ENCODE measurements at places on chromosomes 11 and 22.

GRCh38 chr11:61141601-61142028, 19.6 kb downstream of the VPS37C start:
- peak; percentile 94 for DNase-seq

DNA sequence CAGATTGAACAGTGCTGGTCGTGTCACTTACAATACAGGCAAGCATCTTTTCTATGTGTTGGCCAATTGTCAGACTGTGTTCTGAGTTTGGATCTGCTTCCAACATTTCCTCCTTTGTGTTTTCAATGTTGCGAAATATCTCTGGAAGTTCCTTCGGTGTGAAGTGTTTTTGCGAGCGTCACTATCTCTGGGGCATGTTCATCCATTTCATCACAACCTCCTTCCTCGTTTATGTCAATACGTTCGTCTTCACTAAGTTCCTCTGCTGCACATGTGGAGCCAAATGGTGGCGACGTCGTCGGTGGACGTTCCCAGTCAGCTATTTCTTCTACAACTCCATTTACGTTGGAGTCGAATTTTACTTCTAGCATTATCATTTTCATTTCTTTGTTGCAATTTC, 100.2 kb upstream of the LMO1 start:
- DNase-seq: no peak

DNA sequence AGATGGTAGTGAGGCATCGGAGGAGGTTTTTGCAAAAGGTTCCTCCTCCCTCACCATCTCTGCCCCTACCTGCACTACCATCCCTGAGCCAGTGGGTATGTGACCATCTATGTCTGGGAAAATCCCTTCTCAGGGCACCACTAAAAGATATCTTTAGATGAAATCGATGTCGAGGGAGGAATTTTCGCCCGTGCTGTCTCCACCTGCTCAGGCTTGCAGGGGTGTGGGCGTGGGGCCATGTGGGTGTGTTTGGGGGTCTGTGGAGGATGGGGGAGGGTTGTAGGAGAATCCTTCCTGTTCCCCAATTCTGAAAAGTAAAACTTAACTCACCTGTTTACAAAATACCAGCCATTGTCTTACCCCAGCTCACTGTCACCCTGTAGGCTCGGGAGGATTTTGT, 12.4 kb downstream of the MPPED1 start:
- DNase-seq: no peak

GRCh38 chr22:28441720-28442263, 237.8 kb downstream of the TTC28 start:
- DNase-seq: no peak

DNA sequence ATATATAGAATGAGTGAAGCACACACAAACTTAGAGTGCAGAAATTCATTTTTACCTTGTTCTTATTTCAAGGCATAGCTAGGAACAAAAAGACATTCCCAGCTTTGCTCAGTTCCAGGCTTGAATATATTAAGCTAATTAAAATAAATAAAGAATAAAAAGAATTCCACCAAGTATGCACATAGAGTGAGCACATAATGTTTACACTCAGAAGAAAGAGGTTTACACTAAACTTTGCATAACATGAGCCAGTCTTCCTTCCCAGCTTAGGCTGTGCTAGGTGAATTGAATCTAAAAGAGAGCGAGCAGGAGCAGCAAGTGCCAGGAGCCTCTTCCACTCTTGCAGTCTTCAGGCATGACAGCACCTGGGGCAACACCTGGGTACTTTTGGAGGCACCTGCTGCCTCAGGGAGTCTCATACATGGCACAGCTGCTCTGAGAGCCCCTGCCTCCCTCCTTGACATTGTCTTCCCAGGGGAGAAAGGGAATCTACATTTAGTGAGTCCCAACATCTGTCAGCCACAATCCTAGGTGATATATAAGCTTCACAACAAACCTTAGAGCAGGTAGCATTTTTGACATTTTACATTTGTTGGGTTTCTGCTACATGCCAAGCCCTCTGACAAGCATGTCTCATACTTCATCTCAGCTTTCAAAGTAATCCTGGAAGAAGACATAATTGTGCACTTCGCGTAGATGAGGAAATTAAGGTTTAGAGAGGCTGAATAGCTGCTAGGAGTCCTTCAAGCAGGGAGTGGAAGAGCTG, 732.7 kb upstream of the TENM4 start:
- DNase-seq: no peak

DNA sequence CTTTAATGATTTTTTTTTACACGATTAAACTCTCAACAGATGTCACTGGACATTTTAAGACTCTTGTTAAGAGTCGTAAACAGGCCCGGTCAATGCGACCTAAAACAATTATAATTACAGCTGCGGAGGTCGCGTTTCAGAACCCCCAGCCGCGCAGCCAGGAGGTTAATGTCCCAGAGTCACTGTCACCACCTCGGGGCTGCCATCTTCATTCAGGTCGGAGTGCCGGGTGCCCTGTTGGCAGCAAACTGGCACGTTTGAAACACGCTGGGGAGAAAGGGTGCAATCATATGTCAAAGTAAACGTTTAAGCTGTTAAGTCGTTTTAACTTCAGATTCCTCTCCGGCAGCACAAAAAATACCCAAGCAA, 711 bp upstream of the PHF21B start:
- DNase-seq: no peak

GRCh38 chr11:73040046-73040445, 102.1 kb downstream of the FCHSD2 start:
- no peak for DNase-seq

GRCh38 chr11:35709376-35709775, 46.8 kb downstream of the TRIM44 start:
- no peak for DNase-seq

DNA sequence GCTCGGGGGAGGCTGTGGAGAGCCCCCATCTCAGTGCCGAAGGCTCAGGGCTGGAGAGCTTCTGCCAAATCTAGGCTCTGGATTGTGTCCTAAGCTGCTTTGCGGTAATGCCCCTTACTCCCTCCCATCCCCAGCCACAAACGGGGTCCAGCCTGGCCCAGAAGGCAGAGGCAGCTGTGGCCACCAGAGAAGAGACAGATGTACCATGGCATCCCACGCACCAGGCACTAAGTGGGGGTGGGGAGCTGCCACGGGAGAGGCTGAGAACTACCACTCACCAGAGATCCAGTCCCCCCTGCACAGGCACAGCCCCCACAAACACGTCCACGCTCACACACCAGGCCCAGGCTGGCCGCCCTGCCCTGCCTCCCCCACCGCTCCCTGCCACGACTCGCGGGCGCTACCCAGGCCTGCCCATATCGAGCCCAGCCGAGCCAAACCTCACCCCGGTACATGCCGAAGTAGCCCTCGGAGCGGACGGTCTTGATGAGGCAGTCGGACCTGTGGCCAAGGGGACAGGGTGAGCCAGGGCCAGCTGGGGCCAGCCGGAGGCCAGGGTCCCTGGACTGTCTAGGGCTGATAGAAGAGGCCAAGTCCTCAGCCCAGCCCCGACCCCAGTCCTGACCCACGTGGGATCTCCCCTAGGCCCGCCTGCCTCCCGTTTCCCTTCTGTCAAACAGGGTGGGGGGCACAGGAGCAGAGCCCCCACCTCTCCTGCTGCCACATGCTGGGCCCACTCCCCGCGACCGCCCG, 3.9 kb downstream of the SLC25A22 start:
- DNase-seq: no peak

GRCh38 chr11:110711776-110712658, at the start of gene ARHGAP20:
ARHGAP20 (minus strand) TSS chr11:110712437; CDS start chr11:110712231, 206 bp downstream.
- DNase-seq: peak; percentile 87

DNA sequence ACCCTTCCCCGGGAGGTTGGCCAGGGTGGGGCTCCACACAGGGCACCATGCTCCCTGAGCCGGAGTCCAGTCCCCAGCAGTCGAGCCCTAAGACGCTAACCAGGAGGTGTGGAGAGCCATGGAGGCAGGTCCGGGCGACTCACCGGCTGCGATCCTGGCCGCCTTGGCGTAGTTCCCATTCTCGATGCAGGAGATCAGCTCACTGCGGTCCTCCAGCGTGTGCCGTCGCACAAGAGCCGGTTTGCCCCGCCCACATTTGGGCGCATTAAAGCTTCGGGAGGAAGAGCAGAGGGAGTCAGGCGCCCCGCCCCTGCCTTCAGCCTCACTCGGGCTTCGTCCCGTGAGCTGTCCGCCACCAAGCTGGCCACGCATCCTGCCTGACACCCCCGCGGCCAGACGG, 50.8 kb downstream of the BRD1 start:
- DNase-seq: no peak

DNA sequence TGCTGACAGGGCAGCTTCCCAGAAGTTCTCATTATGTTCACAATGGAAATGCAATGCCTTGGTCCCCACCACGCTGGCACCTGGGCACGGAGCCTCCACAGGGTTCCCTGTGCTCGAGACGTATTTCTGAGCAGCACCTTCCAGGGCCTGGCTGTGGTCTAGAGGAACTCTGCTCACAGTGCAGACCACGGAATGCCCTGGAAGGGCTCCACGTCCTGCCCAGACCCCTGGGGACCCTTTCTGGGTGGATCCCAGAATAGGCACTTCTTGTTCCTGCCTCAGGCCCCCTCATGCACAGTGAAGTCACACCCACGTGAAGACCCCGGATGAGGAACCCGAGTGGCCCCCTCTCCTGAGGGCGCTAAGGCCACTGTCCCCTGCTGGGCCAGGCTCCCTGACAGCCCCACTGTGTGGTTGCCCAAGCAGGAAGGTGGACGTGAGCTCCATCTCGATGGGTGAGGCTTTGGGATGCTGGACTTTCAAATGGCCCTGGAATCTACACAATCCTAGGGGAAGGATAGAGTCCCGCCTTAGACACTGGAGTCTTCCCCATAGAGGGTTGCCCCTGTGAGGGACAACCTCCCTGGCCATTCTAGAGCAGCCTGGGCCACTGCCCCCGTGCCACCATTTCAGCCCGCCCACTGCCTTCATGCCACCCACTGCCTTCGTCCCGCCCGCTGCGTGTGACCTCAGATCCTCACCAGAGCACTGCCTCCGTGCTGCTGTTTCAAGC, 1106.8 kb downstream of the BRD1 start:
- DNase-seq: no peak

DNA sequence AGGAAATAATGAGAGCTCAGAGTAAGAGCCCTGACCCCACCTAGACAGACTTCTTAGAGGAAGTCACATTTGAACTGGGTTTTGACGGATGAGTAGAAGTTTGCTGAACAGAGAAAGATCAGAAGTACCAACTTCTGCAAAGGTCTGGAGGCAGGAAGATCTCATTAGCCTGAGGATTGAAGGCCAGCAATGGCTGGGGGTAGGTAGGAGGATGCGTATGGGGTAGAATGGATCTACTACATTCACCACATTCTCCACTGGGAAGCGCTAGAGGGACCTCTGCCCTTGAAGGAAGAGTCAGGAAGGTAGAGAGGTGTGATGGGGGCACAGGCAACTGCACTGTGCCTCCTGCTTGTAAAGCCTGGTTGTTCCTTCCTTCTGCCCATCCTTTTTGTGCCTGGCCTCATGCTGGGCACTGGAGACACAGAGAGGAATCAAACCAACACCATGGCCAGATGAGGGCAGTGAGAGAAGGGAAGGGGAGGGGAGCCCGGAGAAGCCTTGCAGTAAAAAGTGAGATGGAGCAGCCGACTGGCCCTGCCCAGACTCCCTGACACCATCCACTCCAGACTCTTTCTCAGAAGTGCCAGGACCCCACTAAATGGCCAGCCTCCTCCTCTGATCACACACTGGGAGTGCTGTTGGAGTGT, 4.9 kb downstream of the TPBGL start:
- DNase-seq: no peak

- peak; percentile 99 for DNase-seq
These were observed at the start of gene FADS2 for GRCh38 chr11:61827571-61828378. FADS2 (plus strand) TSS chr11:61828300; CDS start chr11:61828391, 91 bp downstream.

GRCh38 chr22:36194971-36195370, 6.6 kb downstream of the APOL4 start:
- DNase-seq: peak; percentile 67

GRCh38 chr11:130771708-130772107, 144.6 kb downstream of the SNX19 start:
- no peak for DNase-seq

DNA sequence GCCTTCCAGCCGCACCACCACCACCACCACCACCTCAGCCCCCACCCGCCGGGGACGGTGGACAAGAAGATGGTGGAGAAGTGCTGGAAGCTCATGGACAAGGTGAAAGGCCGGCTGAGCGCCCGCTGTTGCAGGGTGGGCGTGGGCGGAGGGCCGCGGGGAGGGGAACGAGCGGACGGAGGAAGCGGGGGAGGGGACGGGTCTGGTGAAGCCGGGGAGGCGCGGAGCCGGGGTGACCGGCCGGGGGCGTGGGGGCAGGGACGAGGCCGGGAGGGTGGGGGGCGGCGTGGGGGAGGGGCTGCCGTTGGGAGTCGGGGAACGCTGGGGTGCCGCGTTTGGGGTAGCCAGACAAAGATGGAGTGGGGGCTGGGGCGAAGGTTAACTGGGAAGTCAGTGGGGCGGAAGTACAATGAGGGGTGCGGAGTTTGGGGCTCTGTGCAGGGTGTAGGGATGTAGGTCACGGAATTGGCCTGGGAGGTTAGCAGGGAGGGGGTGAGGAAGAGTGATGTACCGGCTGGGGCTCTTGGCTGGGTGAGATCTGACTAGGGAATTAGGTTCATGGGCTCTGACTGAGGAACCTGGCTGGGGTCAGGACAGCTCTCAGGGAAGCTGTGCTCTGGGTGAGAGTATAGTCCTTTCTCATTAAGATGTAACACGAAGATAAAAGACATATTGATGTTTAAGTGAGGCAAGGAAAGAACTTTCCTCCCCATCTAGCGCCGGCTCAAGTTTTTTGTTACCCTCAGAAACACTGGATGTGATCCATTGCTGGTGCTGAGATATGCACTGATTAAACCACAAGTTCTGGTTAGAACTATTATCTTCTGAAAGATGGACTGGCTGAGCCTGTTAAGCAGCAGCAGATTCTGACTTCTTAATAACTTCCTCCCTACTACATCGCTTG, 624 bp downstream of the CBL start:
- DNase-seq: peak; percentile 87

GRCh38 chr11:116865696-116866095, 28.3 kb upstream of the APOA1 start:
- no peak for DNase-seq

DNA sequence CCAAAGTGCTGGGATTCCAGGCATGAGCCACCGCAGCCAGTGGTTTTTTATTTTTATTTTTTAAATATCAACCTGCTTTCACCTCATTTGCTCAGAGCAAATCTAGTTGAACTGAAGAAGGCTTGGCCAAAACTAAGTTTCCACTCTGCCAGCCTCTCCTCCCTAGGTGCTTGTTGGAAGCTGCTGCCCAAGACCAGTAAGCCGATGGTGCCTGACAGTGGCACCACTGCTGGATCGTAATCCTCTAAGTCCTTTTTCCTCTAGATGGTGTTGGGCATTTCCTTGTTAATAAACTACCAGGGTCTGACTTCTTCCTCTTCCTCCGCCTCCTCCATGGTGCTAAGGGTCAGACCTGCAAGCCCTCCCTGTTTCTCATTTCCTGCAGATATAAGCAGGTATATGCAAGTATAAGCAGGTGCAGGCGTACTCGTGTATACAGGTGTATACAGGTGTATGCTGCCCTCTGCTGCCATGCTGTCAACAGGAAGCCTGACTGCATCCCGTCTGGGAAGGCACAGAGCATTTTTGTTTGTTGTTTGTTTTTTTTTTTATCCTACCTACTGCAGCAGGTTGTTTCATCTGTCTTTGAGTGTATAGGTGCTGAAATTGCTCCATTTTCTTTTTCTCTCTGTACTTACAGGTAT, 1.6 kb downstream of the NADSYN1 start:
- no peak for DNase-seq

- DNase-seq: peak; percentile 54
These were observed 566 bp downstream of the DDB1 start for GRCh38 chr11:61332281-61332796.
